ENCODE measurements at places on chromosomes 6 and 20. TPM values are rescaled to one million over a fixed set of nuclear protein-coding genes. Genes with fewer than 3 reads are reported as not detected.

The FAM83C gene
- total RNA-seq = not detected

The ZDHHC14 gene
- total RNA-seq = 11.0 TPM

The GSTA2 gene
- not detected for total RNA-seq

The SLC22A1 gene
- 0.31 TPM for total RNA-seq

The TSPO2 gene
- total RNA-seq = not detected

The OPN5 gene
- not detected for total RNA-seq

The HELZ2 gene
- total RNA-seq = 7.8 TPM

The C20orf202 gene
- total RNA-seq = 1.3 TPM

The KCNK15 gene
- not detected for total RNA-seq

The GINS1 gene
- 6.9 TPM for total RNA-seq

The EYA2 gene
- 0.94 TPM for total RNA-seq

The RIPOR3 gene
- 2.2 TPM for total RNA-seq

The BAG2 gene
- 2.8 TPM for total RNA-seq

The AGER gene
- total RNA-seq = 0.63 TPM

The VAPB gene
- total RNA-seq = 30.7 TPM

The VWA7 gene
- total RNA-seq = 0.31 TPM

The GHRH gene
- not detected for total RNA-seq

The MDFI gene
- 12.5 TPM for total RNA-seq

The DYNLRB1 gene
- 59.5 TPM for total RNA-seq

The MAS1 gene
- total RNA-seq = 0.31 TPM

The ATP9A gene
- total RNA-seq = 271 TPM

The SLC32A1 gene
- 7.2 TPM for total RNA-seq

The ARMH2 gene
- not detected for total RNA-seq

The TFAP2A gene
- total RNA-seq = not detected

The SLC13A3 gene
- total RNA-seq = 13.1 TPM

Measured in parietal lobe (tissue), 2 donors.